Thyroid gland (tissue), 4 donors: ENCODE measurements at places on chromosomes 5 and 9. TPM values are rescaled to one million over a fixed set of nuclear protein-coding genes. Genes with fewer than 3 reads are reported as not detected.

ENHO gene
- not detected for total RNA-seq

PDGFRB gene
- 68.2 TPM for total RNA-seq

OR1J2 gene
- not detected for total RNA-seq

ROR2 gene
- 15.9 TPM for total RNA-seq

WDR38 gene
- 0.33 TPM for total RNA-seq

ANGPTL2 gene
- total RNA-seq, result 12.6 TPM

EPB41L4A gene
- total RNA-seq, result 44.2 TPM

ZNF346 gene
- total RNA-seq, result 23.6 TPM

GABRG2 gene
- not detected for total RNA-seq

ZNF883 gene
- 3.0 TPM for total RNA-seq
